Colonic mucosa (tissue), 4 donors: ENCODE measurements at places on chromosomes 13 and 19. TPM values are rescaled to one million over a fixed set of nuclear protein-coding genes. Genes with fewer than 3 reads are reported as not detected.

Gene SELENOV
- total RNA-seq, result not detected

- DNase-seq, result no peak
These were observed 11.5 kb upstream of the TNFSF9 start for GRCh38 chr19:6519289-6519688.

DNA sequence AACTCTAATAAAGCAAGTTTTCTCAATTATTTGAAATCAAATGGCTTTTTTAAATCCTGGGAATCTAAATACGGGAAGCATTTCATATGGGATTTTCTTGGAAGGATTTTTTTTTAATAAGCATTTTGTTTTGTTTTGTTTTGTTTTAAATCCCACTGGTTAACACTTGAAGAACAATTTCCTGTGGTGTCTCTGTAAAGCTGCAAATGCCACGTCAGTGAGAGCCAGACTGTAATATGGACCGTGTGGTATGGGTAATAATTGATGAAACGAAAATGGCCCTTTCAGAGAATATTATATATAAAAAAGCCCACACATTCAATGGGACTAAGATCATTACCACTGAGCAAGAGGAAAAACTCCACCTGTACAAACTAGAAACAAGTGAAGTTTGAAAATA is 33.9 kb upstream of the MIR17HG start:
- DNase-seq, result no peak

- no peak for DNase-seq
These were observed at the start of gene OR7G1 for GRCh38 chr19:9115307-9115813. Gene OR7G1, minus strand, starts transcription at chr19:9115763. Its CDS starts 0 bp downstream, at chr19:9115763.

Gene APLP1
- total RNA-seq, result 3.7 TPM

Gene NLRP11
- total RNA-seq, result 0.07 TPM

- peak; percentile 63 for DNase-seq
These were observed 30.7 kb upstream of the NFIC start for GRCh38 chr19:3335431-3336350.

- peak; percentile 68 for DNase-seq
These were observed 964 bp downstream of the SPINT2 start for GRCh38 chr19:38265213-38265861.

DNA sequence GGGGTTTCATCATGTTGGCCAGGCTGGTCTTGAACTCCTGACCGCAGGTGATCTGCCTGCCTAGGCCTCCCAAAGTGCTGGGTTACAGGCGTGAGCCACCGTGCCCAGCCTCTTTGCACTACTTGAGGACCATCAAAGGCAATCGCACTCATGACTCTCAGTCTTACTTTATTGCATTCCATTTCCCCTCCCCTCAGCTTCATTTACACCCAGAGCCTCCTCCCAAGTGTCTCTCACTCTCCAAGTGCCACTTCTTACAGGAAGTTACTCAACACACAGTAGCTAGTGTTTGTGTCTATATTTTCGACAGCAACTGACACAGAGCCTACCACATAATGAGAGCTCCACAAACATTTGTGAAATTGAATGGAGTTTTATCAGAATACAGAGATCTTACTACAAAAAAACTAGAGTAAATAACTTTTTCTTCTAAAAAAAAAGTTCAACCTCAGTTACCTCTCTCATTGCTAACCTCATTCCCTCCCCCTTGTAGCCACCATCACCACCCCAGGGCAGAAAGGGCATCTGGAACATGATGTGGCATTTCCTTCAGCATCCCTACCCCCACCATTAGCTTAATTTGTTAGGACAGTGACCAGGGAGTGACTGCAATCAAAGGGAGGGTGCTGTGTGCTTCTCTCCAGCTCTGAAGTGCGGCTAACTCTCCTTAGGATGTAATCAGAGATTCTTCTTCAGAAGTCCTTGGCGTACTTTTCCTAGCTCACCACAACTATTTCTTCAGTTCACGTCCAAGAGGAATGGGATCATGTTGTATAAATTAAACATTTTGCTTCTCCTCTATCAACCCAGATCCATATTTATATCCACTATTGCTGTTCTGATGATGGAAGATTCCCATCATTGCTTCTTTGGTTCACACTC is 17.0 kb upstream of the RUBCNL start:
- DNase-seq, result no peak

Gene NOVA2
- total RNA-seq, result 1.1 TPM

- DNase-seq, result no peak
These were observed 6.3 kb upstream of the JUNB start for GRCh38 chr19:12784871-12785430.

GRCh38 chr19:30391052-30391451 is 18.9 kb downstream of the ZNF536 start:
- no peak for DNase-seq
